ENCODE measurements at places on chromosomes 6 and 20.

- no peak for DNase-seq
Observed at GRCh38 chr6:82143041-82143481, 104.5 kb downstream of the IBTK start.

DNA sequence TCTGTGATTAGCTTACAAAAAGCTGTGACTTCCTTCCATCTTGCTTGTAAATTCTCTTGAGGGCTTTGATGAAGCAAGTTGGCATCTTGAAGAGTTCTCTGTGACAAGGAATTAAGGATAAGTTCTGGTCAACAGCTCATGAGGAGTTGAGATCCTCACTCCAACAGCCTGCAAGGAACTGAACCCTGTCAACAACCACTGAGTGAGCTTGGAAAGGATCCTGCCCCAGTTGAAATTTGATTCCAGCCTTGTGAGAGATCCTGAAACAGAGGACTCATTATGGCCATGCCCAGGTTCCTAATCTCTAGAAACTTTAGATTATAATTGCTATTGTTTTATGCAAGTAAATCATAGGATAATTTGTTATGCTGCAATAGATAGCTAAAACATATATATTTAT, 133.7 kb downstream of the PTCHD4 start:
- DNase-seq = no peak

- peak; percentile 92 for DNase-seq
Observed at GRCh38 chr6:13574149-13574570, 241 bp upstream of the SIRT5 start.

GRCh38 chr6:12750416-12750815, 33.8 kb downstream of the PHACTR1 start:
- DNase-seq = no peak

- DNase-seq = no peak
Observed at GRCh38 chr6:166300357-166300987, 7.7 kb downstream of the PRR18 start.

- DNase-seq = no peak
Observed at GRCh38 chr20:46423882-46424482, 17.6 kb upstream of the ELMO2 start.

DNA sequence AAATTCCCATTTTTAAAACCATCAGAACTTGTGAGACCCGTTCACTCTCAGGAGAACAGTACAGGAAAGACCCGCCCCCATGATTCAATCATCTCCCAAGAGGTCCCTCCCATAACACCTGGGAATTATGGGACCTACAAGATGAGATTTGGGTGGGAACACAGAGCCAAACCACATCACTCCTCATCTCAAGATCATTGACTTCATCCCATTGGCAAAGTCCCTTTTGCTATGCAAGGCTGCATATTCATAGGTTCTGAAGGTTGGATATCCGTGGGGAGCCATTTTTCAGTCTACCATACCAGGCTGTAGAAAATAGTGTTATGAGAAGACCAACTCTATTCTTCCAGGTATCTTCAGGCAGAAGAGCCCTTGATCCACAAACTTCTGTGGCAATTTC, 219.1 kb downstream of the DOK5 start:
- no peak for DNase-seq

GRCh38 chr20:53210931-53211330, 238.8 kb downstream of the TSHZ2 start:
- no peak for DNase-seq

- DNase-seq = no peak
Observed at GRCh38 chr20:33648396-33649004, 13.6 kb upstream of the C20orf144 start.
